Skeletal muscle tissue (tissue), 5 donors: ENCODE measurements at places on chromosomes 1 and 21. TPM values are rescaled to one million over a fixed set of nuclear protein-coding genes. Genes with fewer than 3 reads are reported as not detected.

LCE3D gene
- total RNA-seq: not detected

TCHH gene
- not detected for total RNA-seq

GBP1 gene
- total RNA-seq: 14.6 TPM

GPR37L1 gene
- total RNA-seq: under 0.01 TPM

C1QB gene
- 18.3 TPM for total RNA-seq

TSPEAR gene
- total RNA-seq: not detected

C4BPA gene
- total RNA-seq: 0.52 TPM

RNF186 gene
- not detected for total RNA-seq

IGSF3 gene
- 28.7 TPM for total RNA-seq

TAL1 gene
- total RNA-seq: 3.1 TPM

FMO2 gene
- total RNA-seq: 0.52 TPM

FAM72D gene
- 0.52 TPM for total RNA-seq

MAB21L3 gene
- total RNA-seq: not detected

TNFSF18 gene
- 1.0 TPM for total RNA-seq

ADAMTS5 gene
- 15.7 TPM for total RNA-seq

PLA2G5 gene
- total RNA-seq: 0.52 TPM

NAXE gene
- total RNA-seq: 27.1 TPM

CELSR2 gene
- 1.6 TPM for total RNA-seq

TBX19 gene
- 1.0 TPM for total RNA-seq

C1orf116 gene
- not detected for total RNA-seq

SPRR2A gene
- total RNA-seq: not detected

PDPN gene
- total RNA-seq: 13.6 TPM

PTGS2 gene
- total RNA-seq: 1.0 TPM

GPA33 gene
- under 0.01 TPM for total RNA-seq

HEYL gene
- total RNA-seq: 11.0 TPM

NUF2 gene
- total RNA-seq: 1.0 TPM

LRRC7 gene
- total RNA-seq: 11.5 TPM

CD2 gene
- under 0.01 TPM for total RNA-seq

LCE2B gene
- total RNA-seq: not detected
